Nephron progenitor cell (in vitro differentiated cells): ENCODE measurements at places on chromosomes 5 and 9.

GRCh38 chr9:104025104-104025503 is 69.0 kb upstream of the SMC2 start:
- DNase-seq, result no peak

- DNase-seq, result no peak
These were observed 16.1 kb downstream of the GSN start for GRCh38 chr9:121283856-121284732.

DNA sequence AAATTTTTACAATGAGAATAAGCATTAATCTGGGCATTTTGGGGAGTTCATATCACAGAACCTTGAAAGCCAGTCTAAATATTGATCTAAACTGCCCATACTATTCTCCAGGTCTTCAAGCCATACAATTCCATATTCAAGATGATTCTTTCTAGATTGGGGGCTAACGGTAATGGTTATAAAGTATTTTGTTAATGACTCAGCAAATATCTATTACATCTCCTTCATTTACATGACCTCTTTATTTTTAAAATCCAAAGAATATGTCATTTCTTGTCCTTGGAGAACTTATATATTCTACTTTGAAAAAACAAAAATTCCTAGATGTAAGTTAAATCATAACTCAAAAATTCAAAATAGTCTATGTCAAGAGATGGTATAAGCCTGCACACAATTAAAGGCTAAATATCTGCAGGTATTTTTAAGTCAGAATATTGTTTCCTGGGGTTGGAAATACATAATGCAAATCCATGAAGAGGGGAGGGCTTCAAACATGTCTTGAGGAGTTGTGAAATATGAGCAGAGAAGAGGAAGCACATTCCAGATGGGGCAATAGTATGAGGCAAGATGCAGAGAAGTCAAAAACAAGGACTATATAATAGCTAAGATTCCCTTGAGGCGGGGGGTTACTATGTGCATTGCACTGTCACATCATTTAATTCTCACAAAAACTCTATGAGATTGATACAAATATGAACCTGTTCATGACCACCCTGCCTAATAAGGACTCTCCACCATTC is 526.4 kb downstream of the NR2F1-AS1 start:
- DNase-seq, result no peak

GRCh38 chr5:117131048-117131679 is 556.5 kb upstream of the SEMA6A start:
- DNase-seq, result no peak

- DNase-seq, result no peak
These were observed 102.5 kb upstream of the SH3GL2 start for GRCh38 chr9:17476401-17476800.

GRCh38 chr5:58504766-58505165 is 13.5 kb downstream of the GAPT start:
- DNase-seq, result no peak

DNA sequence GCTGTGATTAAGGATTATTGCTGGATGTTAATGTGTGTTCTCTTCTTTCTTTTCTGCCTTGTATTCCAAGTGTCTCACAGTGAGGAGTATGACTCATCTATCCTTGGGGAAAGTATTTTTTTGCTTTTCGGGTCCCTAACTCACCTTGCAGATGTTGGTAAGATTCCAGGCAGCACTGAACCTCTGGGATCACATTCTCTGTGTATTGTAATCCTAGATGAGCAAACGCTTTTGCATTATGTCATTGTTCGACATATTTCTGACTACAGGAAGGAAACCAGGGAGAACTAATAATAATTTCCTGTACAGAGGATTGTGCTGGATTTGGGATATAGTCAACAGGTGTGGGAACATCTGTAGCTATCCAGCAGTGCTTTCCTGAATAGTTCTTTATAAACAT is 246.1 kb upstream of the TUT7 start:
- no peak for DNase-seq

GRCh38 chr5:16853518-16853917 is 82.6 kb downstream of the MYO10 start:
- no peak for DNase-seq

DNA sequence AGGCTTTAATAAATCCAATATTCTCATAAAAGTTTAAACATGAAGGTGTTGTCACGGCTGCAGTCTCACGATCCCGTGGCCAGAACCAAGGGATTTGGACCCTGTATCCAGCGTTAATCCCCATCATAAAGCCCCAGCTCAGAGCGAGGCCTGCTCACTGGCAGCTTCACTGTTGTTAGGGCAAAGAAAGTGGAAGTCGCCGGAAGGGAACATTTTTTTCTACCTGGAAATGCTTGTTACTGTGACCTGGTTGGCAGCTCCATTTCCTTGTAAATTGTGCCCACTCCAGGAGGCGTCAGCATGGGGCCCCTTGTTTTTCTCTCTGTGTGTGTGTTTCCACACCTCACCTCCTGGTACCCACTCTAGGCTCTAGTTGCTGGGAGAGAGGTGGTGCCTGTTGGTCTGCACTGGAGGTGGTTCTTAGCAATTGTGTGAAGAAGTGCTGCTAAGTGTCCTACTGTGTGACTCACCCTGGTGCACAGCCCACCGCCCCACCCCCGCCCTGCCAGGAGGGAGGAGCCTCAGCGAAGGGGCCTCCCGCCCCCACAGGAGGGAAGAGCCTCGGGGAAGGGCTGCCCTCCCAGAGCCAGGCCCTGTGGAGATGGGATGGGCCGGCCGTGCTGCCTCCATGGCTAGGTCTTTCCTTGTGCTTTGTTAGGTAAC is 105.1 kb downstream of the EHMT1 start:
- DNase-seq, result no peak
